ENCODE measurements at places on chromosomes 16 and 17. TPM values are rescaled to one million over a fixed set of nuclear protein-coding genes. Genes with fewer than 3 reads are reported as not detected.

KRT222 gene
- 0.43 TPM for total RNA-seq

GPR139 gene
- not detected for total RNA-seq

SHCBP1 gene
- 3.4 TPM for total RNA-seq

ABCA9 gene
- 0.16 TPM for total RNA-seq

CCL23 gene
- not detected for total RNA-seq

KCNJ12 gene
- 1.2 TPM for total RNA-seq

RMI2 gene
- 6.9 TPM for total RNA-seq

KRT39 gene
- not detected for total RNA-seq

TERB1 gene
- total RNA-seq, result 0.16 TPM

GUCY2D gene
- total RNA-seq, result not detected

VEZF1 gene
- total RNA-seq, result 50.9 TPM

NME4 gene
- 275 TPM for total RNA-seq

Data from astrocyte (in vitro differentiated cells and primary cell).